ENCODE measurements at places on chromosomes 2 and 18.

DNA sequence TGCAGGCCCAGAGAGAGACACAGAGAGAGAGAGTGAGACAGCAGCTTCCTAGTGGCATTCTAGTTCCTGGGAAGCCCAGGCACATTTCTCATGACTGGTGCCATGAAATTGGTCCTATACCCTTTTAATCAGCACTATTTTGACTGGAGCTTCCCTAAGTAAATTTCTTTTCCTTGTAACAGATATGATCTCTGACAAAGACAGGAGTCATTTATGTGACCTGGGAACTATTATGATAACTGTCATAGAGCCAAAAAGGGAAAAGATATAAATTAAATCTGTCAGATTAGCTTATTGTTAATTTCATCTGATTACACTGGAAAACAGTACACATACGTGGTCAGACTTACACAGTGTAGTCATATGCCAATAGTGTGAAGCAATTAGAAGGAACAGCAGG is 161.3 kb upstream of the HNRNPA3 start:
- no peak overlapping the region for H3K4me3 ChIP-seq
- H3K27ac ChIP-seq, result no peak overlapping the region
- H3K27me3 ChIP-seq, result no peaks in the 10 kb centered on the region
- H3K4me1 ChIP-seq, result no peaks in the 10 kb centered on the region

DNA sequence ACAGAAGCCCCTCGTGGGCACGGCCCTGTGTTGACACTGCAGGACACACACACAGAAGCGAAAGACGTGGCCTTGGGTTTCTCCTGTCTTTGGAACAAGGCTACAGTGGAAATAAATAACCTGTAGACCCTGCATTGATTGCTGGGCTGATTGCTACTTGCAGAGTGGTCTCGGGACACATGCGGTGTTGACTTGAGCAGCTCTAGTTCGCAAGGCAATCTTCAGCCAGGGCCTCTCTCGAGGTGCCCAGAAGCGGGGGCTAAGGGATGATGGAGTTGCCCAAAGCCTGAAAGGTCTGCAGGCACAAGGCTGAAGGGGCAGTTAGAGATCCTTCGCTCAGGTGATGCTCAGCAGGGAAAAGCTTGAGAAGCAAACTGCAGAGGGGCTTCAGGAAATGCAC is 180.3 kb downstream of the SEPTIN10 start:
- peaks cover 18% of the 10 kb centered on the region for H3K27me3 ChIP-seq
- DNase-seq, result no peak
- no peak overlapping the region for H3K27ac ChIP-seq
- H3K4me1 ChIP-seq, result no peaks in the 10 kb centered on the region

- DNase-seq, result no peak
- no peaks in the 10 kb centered on the region for H3K36me3 ChIP-seq
- H3K4me3 ChIP-seq, result no peak overlapping the region
- H3K4me1 ChIP-seq, result no peaks in the 10 kb centered on the region
Measured at GRCh38 chr2:180075870-180076269, 68.8 kb upstream of the CWC22 start.

DNA sequence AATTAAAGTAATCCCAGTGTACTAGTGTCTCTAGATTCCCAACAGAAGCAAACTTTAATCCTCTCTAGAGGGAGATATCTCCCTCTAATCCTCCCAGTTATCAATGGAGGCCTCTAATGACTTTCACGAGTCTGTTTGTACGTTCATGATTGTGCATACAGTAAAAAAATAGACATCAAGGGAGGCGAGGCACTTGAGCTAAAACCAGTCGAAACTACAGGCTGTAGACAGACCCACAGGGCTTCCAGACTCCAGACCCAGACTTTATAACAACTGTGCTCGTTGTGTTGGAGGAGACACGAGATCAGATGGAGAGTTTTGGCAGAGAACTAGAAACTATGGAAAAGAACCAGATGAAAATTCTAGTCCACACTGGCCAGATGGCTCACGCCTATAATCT is 7.0 kb downstream of the DGKD start:
- no peak overlapping the region for H3K27ac ChIP-seq
- H3K27me3 ChIP-seq, result no peaks in the 10 kb centered on the region
- no peak overlapping the region for H3K4me3 ChIP-seq
- peaks cover 24% of the 10 kb centered on the region for H3K36me3 ChIP-seq
- DNase-seq, result no peak

GRCh38 chr2:210177769-210178168 is 6.6 kb upstream of the KANSL1L start:
- peaks cover 5% of the 10 kb centered on the region for H3K4me1 ChIP-seq
- no peak overlapping the region for H3K27ac ChIP-seq
- H3K27me3 ChIP-seq, result peaks cover 18% of the 10 kb centered on the region
- H3K36me3 ChIP-seq, result no peaks in the 10 kb centered on the region
- H3K4me3 ChIP-seq, result no peak overlapping the region

- H3K27me3 ChIP-seq, result peaks cover 19% of the 10 kb centered on the region
- no peaks in the 10 kb centered on the region for H3K4me1 ChIP-seq
- no peaks in the 10 kb centered on the region for H3K36me3 ChIP-seq
- no peak for DNase-seq
Measured at GRCh38 chr2:99640635-99641151, 150.9 kb upstream of the REV1 start.

DNA sequence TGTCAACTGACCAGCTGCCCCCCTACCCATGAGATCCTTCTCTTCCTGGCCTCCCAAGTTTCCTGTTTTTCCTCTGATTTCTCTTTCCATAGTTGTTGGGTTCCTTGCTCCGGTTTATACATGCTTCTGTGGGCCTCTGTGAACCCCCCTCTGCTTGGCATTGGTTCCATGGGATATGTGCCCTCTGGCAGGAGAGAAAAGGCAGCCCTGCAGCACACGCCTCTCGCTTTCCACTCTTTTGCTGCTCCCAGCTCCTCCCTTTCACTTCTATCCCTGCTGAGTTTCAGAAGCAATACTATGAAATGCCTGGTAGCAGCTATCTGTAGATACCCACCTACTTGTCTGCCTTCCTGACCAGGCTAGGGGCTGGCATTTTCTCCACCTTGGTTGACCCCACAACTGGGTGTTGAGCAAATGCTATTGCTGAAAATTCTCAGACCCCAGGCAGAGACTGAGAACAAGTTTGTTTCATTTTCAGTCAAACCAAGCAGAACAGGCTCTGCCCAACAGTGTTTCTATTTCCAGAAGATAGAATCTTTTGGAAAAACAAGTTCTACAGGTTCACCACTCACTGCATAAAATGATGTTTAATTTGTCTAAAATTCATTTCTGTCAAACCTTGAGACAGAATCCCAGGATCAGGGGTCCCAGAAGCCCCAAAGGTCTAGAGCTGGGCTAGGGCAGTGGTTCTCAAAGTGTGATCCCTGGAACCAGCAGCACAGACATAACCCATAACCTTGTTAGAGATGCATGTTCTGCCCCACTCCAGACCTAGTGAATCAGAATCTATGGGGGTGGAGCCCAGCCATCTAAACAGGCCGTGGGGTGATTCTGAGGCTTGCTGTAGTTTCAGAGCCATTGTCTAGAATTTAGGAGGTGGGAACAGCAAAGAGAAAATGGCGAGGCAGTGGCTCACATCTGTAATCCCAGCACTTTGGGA is 13.4 kb downstream of the CAPG start:
- no peak overlapping the region for H3K4me3 ChIP-seq
- H3K27ac ChIP-seq, result no peak overlapping the region
- DNase-seq, result no peak
- no peaks in the 10 kb centered on the region for H3K27me3 ChIP-seq
- peaks cover 7% of the 10 kb centered on the region for H3K36me3 ChIP-seq

DNA sequence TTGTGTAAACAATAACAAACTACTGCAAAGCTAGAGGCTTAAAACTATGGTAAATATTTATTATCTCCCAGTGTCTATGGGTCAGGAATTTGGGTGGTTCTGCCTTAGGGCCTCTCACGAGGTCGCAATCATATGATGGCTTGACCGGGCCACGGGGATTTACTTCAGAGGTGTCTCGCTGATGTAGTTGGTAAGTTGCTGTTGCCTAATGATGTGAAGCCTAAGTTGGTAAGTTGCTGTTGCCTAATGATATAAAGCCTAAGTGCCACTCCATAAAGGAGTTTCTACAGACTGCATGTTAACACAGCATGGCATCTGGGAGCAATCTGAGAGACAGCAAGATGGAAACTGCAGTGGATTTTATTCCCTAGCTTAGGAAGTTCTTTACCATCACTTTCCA is 35.8 kb downstream of the FMNL2 start:
- no peak overlapping the region for H3K27ac ChIP-seq
- H3K4me1 ChIP-seq, result no peaks in the 10 kb centered on the region
- H3K36me3 ChIP-seq, result no peaks in the 10 kb centered on the region

- H3K4me1 ChIP-seq, result peaks cover 25% of the 10 kb centered on the region
- peaks cover 3% of the 10 kb centered on the region for H3K36me3 ChIP-seq
- H3K4me3 ChIP-seq, result no peak overlapping the region
- no peak overlapping the region for H3K27ac ChIP-seq
- DNase-seq, result no peak
Measured at GRCh38 chr18:48892146-48892855, 58.5 kb downstream of the SMAD7 start.

DNA sequence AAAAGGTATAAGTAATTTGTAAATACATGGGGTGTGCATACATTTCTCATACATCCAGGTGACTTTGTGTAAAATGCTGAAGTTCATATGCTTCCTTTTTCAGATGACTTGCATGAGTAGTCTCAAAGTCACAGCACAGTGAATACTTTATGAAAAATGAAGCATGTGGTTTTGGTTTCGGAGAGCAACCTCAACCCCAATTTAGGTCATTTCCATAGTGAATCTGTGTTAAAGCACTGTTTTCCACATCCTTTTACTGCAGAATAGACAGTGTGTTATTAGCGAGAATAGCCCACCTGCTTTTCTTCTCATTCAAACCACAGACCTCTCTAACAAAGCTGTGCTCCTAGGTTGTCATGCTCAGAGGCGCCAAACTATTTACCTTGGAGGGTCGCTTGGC is 204.4 kb upstream of the RASGRP3 start:
- H3K4me1 ChIP-seq, result peaks cover 8% of the 10 kb centered on the region
- H3K36me3 ChIP-seq, result no peaks in the 10 kb centered on the region
- no peaks in the 10 kb centered on the region for H3K27me3 ChIP-seq
- no peak for DNase-seq
- no peak overlapping the region for H3K27ac ChIP-seq

GRCh38 chr2:5940596-5941535 is 248.7 kb downstream of the SOX11 start:
- H3K4me3 ChIP-seq, result no peak overlapping the region
- DNase-seq, result no peak
- H3K27me3 ChIP-seq, result no peaks in the 10 kb centered on the region
- peaks cover 2% of the 10 kb centered on the region for H3K36me3 ChIP-seq
- no peaks in the 10 kb centered on the region for H3K4me1 ChIP-seq

GRCh38 chr2:2621855-2622254 is 290.8 kb upstream of the MYT1L start:
- H3K4me3 ChIP-seq, result no peak overlapping the region
- no peak overlapping the region for H3K27ac ChIP-seq
- no peaks in the 10 kb centered on the region for H3K36me3 ChIP-seq
- peaks cover 5% of the 10 kb centered on the region for H3K27me3 ChIP-seq
- no peaks in the 10 kb centered on the region for H3K4me1 ChIP-seq

DNA sequence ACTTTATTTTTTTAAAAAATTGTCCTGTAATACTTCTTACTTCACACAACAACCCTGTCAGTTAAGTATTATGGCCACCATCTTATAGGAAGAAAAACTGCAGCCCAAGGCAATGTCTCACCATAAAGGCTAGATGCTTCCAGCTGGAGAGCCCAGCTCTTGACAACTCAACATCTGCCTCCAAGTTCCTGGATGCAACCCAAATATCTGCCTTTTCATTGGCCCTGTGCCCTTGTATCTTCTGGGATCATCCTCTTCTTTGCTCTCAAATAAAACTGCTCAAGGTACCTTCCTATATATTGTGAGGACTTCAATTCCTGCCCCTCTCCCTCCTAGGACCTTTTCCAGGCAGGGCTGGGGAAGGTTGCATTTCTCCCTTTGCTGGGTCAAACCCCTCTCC is 69.5 kb downstream of the BIN1 start:
- no peaks in the 10 kb centered on the region for H3K36me3 ChIP-seq
- H3K4me3 ChIP-seq, result no peak overlapping the region
- no peak for DNase-seq
- H3K27ac ChIP-seq, result no peak overlapping the region

DNA sequence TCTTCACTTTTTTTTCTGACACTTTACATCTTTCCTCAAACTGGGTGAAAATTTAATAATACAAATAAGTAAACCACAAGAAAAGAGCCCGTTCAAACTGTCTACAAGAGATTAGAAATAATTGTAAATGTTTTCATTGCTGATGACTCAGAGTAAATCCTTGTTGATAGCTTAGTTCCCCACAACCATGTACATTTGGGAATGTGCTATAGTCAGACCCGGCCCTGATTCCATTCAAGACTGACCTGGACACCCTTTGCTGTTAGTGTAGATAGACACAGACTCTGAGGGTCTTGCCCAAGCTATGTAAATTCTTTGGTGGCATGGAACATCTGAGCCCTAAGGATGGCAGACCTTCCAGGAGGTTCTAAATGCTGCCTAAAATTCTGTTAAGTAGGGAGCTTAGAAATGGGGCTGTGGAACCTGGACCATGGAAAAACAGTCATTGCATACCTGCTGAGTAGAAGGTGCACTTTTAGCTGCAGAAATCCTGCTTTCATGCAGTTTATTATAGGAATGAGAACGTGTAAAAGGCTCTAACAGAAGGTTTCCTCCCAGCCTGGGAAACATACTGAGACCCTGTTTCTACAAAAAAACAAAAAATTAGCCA is 3.7 kb downstream of the MALT1 start:
- no peak overlapping the region for H3K27ac ChIP-seq
- peaks cover 13% of the 10 kb centered on the region for H3K36me3 ChIP-seq

- H3K27ac ChIP-seq, result no peak overlapping the region
- no peak for DNase-seq
- H3K36me3 ChIP-seq, result no peaks in the 10 kb centered on the region
Measured at GRCh38 chr2:149145314-149146295, 107.1 kb downstream of the LYPD6B start.
